ENCODE measurements at places on chromosomes 6 and 20.

- DNase-seq = no peak
Observed at GRCh38 chr6:14863902-14864850, 381.7 kb upstream of the JARID2 start.

DNA sequence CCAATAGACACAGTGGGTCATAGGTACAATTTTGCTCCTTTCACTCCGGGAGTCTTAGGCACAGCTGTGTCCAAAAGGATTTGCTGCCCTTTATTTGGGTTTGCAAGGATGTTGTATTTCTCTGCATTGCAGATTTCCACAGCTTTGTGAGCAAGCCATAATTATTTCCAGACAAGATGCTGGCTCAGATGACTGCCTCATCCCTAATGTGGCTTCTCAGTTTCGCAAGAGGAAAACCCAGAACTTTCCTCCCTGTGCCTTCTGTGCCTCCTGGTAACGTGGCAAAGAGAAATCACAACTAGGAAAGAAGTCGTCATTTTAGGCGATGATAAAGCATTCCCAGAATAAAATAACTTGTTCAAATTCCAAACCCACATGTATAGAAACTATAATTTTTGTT is 33.7 kb downstream of the FAM50B start:
- no peak for DNase-seq

GRCh38 chr6:14197118-14197517 is 79.5 kb downstream of the CD83 start:
- DNase-seq = no peak

GRCh38 chr6:146065690-146066089 is 36.8 kb downstream of the GRM1 start:
- no peak for DNase-seq

DNA sequence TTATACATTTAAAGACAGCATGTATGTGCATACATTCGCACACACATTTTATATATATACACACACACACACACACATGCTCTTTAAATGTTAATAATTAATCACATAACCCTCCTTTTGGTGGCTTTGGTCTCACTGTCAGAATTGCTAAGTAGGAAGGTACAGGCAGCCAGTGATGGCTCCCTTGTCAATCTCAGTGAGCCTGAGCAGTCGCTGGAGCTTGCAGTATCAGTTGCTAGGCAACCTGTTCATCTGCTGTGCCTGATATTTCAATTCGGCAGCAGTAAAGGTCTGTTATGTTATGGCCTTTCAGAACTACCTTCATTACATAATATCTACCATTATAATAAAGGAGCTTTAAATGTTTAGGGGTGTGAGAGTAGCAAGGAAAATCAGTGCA is 374.3 kb downstream of the LMBRD1 start:
- no peak for DNase-seq

GRCh38 chr20:17161673-17162481 is 65.0 kb upstream of the PCSK2 start:
- no peak for DNase-seq

- DNase-seq = no peak
Observed at GRCh38 chr6:36752886-36753506, 55.4 kb downstream of the RAB44 start.

DNA sequence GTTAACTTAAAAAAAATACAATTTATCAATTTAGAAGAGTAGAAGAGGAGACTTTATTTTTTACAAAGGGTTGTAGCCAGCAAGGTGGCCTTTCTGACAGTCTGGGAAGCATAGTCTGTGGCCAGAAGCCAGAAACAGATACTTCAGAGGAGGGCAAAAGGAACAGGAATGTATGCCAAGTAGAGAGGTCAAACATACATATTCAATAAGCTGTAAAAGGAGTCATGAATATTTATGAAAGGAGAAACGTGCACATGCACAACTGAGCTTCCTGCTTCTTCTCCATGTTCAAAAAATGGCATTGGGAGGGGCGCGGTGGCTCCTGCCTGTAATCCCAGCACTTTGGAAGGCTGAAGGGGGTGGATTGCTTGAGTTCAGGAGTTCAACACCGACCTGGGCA is 43.9 kb upstream of the FAM184A start:
- no peak for DNase-seq

- DNase-seq = no peak
Observed at GRCh38 chr6:135875446-135875845, 23.9 kb downstream of the PDE7B start.

- DNase-seq = no peak
Observed at GRCh38 chr20:60921022-60921622, 330.9 kb upstream of the CDH4 start.

All from stimulated activated CD8-positive, alpha-beta memory T cell treated with anti-CD3 and anti-CD28 coated beads, Interleukin-4, amount 100 ng/mL, for 4 hours (primary cell).